Stimulated activated CD4-positive, alpha-beta T cell treated with anti-CD3 and anti-CD28 coated beads, Interleukin-1b, Interleukin-23, amount 100 ng/mL, for 4 hours (primary cell): ENCODE measurements at places on chromosomes 2 and 18.

GRCh38 chr2:37689751-37690150, 18.3 kb upstream of the CDC42EP3 start:
- DNase-seq: no peak

- no peak for DNase-seq
Observed at GRCh38 chr2:138827426-138828054, 47.4 kb upstream of the NXPH2 start.

DNA sequence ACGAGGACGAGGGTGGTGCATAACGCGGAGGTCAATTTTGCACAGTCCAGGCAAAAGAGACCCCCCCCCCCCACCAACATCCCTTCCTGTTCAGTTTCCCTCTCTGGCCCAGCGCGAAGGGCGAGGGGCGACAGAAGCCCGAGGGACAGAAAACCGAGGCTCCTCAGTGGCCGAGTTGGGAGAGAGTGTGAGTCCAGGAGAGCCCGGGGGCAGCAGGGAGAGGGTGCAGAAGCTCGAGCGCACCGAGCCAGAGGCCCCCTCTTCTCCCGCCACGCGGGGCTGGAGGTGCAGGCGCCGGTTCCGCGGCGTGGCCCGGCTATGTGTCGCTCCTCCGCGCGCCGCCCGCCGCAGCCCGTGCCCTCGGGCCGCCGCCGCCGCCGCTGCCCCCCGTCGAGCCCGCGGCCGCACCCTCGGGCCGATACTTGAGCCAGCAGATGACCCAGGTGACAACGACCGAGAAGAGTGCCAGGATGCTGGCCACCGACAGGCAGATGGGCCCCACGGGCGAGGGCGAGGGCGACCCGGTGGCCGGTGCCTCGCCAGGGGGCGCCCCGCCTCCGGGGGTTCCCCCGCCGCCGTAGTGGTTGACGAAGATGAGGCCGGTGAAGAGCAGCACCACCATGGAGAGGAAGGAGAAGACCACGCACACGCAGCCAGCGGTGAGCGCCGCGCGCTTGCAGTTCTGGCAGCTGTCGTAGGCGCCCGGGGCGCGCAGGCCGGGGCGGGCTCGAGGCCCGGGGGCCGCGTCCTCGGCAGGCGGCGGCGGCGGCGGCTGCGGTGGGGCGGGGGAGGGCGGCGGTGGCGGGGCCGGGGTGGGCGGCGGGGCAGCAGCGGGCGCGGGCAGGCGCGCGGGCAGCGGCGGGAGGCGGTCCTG, 20.2 kb upstream of the PAX3 start:
- DNase-seq: peak; percentile 14

GRCh38 chr2:236940916-236941520, 144.7 kb upstream of the COPS8 start:
- DNase-seq: no peak

DNA sequence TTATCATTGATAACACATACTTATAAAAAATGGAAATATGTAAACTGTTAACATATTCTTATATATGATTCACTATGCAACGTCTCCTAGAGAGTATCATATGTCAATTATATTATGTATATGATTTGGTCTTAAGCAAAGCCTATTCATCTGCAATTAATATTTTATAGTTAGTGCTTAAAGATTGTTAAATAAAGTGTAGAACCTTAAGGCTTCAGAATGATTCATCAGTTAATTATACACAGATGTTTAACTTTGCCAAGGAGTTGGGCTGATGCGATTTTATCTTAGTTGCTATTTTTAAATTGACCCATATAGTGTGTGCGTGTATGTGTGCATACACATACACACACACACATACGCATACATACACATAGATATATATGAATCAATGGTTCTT, 323.1 kb downstream of the RBM43 start:
- no peak for DNase-seq

- DNase-seq: no peak
Observed at GRCh38 chr2:169977530-169977929, 150.3 kb downstream of the UBR3 start.
